HEK293T (cell line): ENCODE measurements at places on chromosomes 3 and 15.

- no peak for DNase-seq
These were observed 5.7 kb upstream of the CCDC80 start for GRCh38 chr3:112646623-112647022.

DNA sequence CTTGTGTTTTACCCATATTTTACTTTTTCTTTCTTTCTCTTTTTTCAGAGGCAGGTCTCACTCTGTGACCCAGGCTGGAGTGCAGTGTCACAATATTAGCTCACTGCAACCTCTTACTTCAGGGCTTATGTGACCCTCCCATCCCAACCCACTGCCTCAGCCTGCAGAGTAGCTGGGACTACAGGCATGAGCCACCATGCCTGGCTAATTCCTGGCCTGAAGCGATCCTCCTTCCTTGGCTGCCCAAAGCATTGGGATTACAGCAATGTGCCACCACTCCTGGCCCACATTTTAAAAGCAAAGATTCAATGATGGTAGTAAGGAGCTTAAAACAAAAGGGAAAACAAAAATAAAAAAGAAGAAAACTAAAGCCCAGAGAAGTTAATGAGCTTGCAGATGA lies 11.1 kb upstream of the CDV3 start:
- DNase-seq = no peak

- DNase-seq = no peak
These were observed 210.2 kb downstream of the ADAMTS17 start for GRCh38 chr15:100131321-100132224.

- peak; percentile 34 for DNase-seq
These were observed 86.8 kb downstream of the CCK start for GRCh38 chr3:42179110-42179725.

DNA sequence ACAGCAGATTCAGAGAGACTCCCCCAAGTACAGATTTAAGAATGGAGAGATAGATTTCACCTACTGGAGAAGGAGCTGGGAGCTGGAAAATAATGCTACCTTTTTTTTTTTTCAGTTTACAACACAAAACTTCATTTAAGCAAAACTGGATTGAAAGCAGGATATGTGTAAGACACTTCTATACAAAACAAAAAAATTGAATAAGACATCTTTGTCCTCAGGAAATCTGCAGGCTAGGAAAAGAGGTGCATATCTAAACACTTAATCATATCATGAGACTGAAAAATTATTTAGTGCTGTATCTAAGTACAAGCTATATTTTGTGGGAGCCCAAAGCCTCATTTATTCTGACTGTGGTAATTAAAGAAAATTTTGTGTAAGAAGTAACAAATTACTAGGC lies 516.1 kb downstream of the ZIC1 start:
- DNase-seq = no peak

DNA sequence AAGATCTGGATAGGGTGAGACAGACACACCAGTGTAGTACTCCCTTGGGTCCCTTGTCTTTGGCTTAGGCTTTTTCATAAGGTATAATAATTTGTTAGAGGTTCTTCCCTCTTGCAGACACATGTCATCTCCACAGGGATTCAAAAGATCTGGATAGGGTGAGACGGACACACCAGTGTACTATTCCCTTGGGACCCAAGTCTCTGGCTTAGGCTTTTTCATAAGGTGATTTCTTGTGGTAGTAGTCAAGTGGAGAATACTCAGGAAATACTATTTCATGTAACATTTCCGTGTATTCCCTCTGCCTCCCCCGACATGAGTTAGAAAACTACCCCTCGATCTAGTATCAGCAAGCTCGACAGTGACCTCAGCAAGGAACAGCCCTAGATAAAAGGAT lies 954 bp upstream of the MAPKBP1 start:
- no peak for DNase-seq

GRCh38 chr3:34012102-34012461 lies 213.7 kb downstream of the PDCD6IP start:
- DNase-seq = no peak

DNA sequence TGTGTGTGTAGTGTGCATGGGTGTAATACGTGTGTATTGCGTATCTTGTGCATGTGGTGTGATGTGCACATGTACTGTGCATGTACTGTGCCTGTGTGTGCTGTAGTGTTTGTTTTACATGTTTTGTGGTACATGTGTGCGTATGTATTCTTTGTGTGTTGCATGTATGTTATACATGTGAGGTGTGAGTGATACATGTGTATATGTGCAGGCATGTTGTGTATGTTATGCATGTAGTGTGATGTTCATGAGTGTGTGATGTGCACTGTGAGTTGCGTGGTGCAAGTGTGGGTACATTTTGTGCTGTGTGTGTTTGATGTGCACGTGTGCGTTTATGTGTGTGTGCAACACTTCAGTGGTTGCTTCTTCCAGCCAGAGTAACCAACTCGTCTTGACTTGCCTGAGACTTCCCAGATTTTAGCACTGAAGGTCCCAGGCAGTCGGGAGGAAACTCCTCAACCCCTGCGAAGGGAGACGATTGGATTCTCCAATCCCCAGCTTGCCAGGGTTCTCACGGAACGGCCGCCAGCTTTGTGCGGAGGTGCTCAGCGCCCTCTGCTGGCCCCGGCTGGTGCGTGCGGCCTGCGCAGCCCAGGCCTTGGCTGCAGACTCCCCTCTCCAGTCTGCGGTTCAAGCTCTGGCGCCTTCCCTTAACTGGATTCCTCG lies 3.6 kb downstream of the GALNT15 start:
- peak; percentile 88 for DNase-seq

- DNase-seq = no peak
These were observed 132.5 kb downstream of the DNAJB8 start for GRCh38 chr3:128334086-128334645.

GRCh38 chr3:70989174-70989573 lies 594.4 kb downstream of the FOXP1 start:
- no peak for DNase-seq

GRCh38 chr3:149815321-149815720 lies 2.3 kb downstream of the RNF13 start:
- no peak for DNase-seq

DNA sequence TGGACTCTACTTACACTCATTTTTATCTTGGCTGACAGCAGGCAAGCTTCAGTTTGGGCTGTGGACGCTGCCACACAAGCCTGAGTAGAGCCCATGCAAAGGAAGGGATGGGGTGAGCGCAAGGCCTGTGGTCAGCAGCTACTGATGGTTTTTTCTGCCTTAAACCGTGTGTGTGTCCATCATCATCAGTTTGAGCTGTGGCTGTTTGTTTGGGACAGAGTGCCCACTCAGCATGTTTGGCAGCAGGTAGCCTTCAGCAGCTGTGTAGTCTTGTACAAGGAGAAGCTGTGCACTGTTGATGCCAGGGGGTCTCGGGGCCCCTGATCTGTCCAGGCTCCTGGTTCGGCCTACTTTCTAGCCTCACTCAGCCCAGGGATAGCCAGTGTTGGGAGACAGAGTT lies 3.5 kb downstream of the RBM15B start:
- DNase-seq = no peak

GRCh38 chr15:83927704-83928391 lies 273.9 kb downstream of the ADAMTSL3 start:
- DNase-seq = no peak

DNA sequence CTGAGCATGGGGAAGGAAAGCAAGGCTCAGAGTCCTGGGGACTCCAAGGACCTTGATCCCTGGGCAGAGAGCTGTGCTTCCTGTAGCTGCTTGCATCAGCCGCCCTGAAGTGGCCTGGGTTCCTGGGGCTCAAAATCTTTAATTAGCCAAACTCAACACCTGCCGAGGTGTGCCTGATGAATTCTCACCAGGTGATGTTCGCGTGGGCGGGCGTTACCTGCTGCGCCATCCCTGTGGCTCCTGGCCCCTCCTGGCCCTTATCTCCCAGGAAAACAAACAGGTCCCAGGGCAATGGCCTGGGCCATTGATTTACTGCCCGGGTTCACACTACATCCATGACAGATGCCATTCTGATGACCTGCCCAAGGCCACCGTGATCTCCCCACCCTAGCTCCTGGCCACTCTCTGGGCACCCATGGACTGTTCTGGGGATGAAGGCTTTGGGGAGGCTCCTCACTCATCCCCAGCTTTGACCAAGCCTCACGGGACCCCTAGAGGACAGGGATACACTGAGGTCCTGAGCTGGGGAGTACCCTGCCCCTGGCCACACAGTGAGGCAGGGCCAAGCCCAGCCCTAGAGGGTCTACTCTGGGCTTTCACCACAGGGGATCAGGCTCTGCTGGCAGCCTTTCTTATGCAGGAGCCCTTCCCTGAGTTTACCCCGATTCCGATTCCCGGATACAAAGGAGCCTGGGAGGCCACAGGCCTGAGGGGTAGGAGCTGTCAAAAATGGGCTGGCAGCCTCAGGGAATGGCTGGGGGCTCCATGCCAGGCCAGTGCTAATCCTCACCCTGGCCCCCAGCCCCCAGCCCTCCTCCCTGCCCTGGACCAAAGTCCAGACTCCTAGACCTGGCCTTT lies 5.7 kb downstream of the SLC38A3 start:
- DNase-seq = no peak

DNA sequence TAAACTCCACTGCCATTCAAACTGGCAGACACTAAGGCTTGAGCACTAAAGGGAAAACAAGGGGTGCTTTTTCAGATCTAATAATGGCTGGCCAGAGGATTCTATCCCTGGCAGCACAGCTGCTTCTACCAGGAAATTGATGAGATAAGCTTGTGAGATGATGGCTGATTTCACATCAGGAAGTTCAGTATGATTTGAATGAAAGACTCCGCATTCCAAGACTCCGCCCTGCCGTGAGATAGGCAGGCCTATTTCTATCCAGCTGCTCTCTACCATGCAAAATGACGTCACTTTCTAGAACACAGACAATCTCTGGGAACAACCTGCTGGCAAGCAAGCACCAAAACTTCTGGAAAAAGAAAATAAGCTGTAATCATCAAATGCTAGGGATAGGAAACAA lies 171.8 kb downstream of the WDR76 start:
- DNase-seq = no peak

- peak; percentile 74 for DNase-seq
These were observed 228.7 kb downstream of the SLCO3A1 start for GRCh38 chr15:92082006-92082843.

- DNase-seq = no peak
These were observed 427.5 kb upstream of the ALCAM start for GRCh38 chr3:104939196-104939595.

DNA sequence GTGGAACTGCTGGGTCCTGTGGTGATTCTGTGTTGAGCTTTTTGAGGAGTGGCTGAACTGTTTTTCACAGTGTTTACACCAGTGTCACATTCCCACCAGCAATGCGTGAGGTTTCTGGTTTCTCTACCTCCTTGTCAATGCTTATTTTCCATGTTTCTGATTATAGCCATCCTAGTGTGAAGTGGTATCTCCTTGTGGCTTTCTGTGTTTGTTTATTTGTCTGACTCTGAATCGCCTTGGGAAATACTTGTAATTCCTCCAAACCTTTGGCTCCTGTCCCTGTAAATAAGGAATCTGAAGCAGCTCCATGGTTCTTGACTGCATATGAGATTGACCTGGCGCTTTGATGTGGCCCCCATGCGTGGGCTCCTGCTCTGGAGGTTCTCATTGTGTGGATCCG lies 20.6 kb downstream of the FAN1 start:
- DNase-seq = no peak

- DNase-seq = no peak
These were observed 32.1 kb downstream of the ABHD17C start for GRCh38 chr15:80727196-80727595.

DNA sequence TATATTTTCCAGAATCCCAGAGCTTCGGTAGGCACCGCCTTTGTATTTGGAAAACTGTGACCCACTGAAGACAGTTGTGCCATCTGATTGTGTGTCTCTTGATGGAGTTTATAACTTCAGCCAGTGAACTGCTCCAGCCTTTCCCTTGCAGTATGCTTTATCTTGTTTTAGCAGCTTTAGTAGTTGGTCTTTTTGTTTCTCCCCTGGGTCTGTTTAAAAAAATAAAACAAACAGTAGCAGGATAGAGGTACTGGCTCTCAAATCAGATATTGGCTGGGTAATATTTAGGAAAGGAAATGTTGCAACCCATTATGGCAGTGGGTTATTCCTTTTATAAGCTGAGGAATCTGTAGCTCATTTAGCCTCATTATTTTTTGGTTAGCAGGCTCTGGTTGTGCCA lies 151.5 kb upstream of the BFSP2 start:
- DNase-seq = no peak

DNA sequence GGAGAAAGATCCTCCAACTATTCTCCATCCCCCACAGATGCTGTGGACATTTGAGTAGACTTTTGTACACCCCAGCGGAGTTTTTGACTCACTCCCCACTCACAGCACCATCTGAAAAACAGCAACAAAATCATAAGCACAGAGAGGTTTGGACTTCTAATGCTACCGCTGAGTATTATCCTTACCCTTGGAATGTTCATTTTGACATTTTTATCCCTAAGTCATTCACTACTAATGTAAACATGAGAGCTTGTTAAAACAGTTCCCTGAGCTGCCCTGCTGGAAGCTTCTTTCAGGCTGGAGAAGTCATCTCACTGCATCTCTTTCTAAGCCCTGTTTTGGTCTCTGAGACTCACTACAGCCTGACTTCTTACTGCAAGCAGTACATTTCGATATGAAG lies 1045.9 kb downstream of the MCTP2 start:
- no peak for DNase-seq

DNA sequence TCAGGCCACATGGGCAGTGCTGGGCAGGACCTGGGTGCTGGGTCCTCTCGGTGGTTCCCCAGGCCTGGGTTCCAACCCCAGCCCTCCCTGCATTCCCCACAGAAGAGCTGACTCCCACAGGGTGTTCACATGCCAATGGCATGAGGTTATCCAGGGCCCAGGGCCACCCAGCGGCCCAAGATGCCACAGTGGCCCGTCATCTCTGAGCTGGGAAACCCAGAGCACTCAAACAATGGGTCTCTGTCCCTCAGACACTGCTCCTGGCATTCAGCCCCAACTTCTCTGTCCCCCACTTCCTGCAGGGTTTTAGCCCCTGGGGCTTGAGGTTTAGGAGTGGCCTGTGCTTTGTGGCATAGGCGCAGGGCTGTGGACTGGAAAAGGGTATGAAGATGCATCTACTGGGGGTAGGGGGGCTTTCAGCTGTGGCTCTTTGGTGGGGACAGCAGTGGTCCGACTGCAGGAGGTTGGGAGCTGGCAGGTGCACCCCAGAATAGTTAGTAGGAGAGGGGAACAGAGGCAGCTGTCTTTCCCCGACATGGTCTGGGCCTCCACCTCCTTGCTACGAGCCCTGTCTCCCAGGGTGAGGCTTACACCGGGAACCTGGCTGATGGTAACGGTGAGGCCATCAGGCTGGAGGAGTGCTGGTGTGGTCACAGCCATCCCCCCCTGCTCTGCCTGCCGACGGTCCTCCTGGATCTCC lies 1.7 kb downstream of the CCDC9B start:
- DNase-seq = no peak

- no peak for DNase-seq
These were observed 21.4 kb downstream of the STAG1 start for GRCh38 chr3:136730595-136731273.
